ENCODE measurements at places on chromosomes 1 and 21.

- DNase-seq: peak; percentile 42
Observed at GRCh38 chr1:153534226-153534924, 1.4 kb downstream of the S100A6 start.

- no peak for DNase-seq
Observed at GRCh38 chr1:20348326-20348915, 57.7 kb downstream of the VWA5B1 start.

- DNase-seq: no peak
Observed at GRCh38 chr1:204362984-204363334, 3.2 kb upstream of the PLEKHA6 start.

DNA sequence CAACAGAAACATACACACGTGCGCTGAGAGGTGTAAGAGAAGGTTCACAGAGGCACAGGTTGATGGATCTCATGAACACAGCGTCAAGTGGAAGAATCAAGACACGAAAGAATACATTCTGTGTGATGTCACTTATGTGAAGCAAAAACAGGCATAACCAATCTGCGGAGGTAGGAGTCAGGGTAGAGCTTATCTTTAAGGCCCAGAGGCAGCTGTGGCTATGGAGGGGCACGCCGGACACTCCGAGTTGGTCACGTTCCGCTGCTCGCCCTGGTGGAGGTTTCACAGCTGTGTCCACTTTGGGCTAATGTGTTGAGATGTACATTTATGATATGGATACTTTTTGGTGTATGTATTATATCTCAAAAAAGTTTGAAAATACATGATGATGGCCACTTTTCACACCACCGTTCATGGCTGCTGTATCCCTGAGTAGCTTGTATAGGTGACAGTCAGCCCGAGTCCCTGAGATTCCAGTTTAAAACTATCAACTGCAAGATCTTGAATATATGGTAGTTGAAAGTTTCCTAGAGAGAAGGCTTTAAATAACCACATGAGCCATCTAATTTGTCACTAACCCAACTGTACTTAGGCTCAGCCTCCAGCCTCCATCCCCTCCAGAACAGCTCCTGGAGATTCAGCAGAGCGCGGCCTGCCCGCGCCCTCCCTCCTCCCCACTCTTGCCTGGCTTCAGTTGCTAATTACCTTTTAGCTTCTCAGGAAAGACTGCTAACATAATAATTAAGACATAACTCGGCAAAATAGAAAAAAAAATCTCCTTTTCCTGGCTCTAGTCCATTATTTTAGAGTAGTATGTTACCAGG lies 6.7 kb upstream of the ADARB1 start:
- DNase-seq: no peak

DNA sequence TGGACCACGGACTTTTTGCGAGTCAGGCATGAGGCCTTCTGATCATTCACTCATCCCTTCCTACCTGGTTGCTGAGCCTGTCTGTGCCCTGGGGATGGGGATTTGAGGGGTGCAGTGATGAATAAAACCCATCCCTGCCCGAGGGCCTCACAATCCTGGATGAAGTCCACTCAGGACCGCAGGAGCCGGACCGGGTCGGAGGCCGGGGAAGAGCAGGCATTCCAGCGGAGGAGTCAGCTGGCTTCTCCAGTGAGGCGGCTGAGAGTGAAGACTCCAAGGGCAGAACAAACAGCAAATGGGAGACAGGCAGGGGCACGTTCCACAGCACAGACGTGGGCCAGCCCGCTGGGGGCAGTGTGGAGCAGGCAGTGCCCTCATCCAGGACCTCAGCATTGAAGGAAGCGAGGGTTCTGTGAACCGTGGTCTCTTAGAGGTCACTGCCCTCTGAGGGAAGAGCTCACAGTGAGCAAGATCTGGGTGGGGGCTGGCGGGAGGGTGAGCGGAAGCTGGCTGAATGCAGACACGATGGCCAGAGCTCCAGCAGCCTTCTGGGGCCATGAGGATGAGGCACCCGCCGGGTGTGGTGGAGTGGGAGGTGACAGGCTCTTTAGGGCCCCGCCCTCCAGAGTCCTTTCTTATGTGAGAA lies 10.9 kb upstream of the LRRC3 start:
- DNase-seq: no peak

- no peak for DNase-seq
Observed at GRCh38 chr1:1075148-1075935, 1.2 kb upstream of the RNF223 start.

DNA sequence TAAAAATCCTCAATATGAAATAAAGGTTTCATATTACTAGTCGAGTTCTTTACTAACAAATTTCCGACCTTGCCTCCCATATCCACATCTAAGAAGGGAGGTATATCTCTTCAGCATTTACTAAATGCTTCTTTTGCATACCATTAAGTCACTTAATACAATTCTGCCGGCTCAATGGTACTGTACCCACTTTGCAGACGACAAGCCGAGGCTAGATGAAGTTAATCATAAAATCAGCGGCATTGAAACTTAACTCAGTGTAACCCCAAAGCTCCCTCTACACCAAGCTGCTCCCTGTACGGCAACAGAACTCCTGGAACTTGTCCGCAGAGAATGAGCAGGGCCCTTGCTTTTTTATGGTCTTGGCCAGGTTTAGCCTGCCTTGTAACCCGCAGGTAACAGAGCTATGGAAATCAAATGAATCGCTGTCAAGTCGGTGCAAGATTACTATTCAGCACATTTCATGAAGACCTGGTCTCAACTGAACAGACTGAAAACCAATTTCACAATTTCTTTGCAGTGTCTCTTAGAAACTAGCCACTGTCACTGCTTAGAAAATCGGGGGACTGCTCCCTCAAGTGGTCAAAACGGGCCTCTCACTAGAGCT lies 738 bp downstream of the INTS7 start:
- no peak for DNase-seq

GRCh38 chr1:203291201-203292096 lies 13.9 kb upstream of the BTG2 start:
- no peak for DNase-seq

- no peak for DNase-seq
Observed at GRCh38 chr21:28928578-28929420, 63.9 kb downstream of the LTN1 start.

- no peak for DNase-seq
Observed at GRCh38 chr1:183239793-183240525, 53.9 kb downstream of the LAMC2 start.

- DNase-seq: no peak
Observed at GRCh38 chr1:33874636-33875035, 10.8 kb downstream of the HMGB4 start.

DNA sequence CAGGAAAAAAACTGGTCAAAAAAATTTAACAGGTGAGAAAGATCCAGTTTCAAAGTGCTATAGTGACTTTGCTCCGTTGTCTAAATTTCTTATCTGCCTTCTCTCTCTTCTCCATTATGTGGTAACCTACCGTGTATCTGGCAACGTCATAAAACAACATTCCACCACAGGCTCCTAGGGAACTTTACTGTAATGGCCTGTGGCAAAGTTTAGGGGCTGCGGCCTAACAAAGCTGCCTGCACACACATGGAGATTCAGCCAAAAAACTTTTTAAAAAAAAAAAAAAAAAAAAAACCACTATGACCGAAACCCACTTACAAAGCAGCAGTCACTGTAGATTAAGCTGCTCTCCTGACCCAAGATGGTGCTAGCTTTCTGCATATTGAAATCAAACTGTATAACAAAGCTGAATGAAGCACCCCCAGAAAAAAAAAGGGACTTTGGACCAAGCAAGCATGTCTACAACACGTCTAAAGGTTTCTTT lies 202.6 kb downstream of the SLC45A1 start:
- no peak for DNase-seq

- DNase-seq: no peak
Observed at GRCh38 chr1:186568221-186568620, 107.3 kb upstream of the PDC start.

- no peak for DNase-seq
Observed at GRCh38 chr1:145795257-145795881, 28.5 kb downstream of the RNF115 start.

GRCh38 chr1:193264313-193265065 lies 78.1 kb upstream of the B3GALT2 start:
- peak; percentile 84 for DNase-seq

- no peak for DNase-seq
Observed at GRCh38 chr1:10978719-10979118, 33.7 kb upstream of the TARDBP start.

- DNase-seq: no peak
Observed at GRCh38 chr1:247646867-247647266, 32.7 kb downstream of the OR13G1 start.

DNA sequence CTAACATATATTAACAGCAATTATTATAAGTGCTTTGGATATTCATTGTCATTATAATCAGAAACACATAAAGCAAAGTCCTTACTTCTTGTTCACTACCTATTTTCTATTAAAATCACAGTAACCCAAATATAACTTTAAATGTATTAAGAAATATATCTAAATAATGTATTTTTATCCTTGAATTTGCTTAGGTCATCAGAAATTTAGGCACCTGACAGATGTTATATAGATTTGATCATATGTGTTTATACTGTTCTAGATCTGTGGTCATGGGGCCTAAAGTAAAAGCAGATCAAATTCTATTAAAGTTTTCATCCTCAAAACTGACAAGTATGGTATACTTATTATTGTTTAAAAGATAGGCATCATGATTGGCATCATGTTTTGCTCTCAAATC lies 9.2 kb upstream of the OR1C1 start:
- DNase-seq: no peak

DNA sequence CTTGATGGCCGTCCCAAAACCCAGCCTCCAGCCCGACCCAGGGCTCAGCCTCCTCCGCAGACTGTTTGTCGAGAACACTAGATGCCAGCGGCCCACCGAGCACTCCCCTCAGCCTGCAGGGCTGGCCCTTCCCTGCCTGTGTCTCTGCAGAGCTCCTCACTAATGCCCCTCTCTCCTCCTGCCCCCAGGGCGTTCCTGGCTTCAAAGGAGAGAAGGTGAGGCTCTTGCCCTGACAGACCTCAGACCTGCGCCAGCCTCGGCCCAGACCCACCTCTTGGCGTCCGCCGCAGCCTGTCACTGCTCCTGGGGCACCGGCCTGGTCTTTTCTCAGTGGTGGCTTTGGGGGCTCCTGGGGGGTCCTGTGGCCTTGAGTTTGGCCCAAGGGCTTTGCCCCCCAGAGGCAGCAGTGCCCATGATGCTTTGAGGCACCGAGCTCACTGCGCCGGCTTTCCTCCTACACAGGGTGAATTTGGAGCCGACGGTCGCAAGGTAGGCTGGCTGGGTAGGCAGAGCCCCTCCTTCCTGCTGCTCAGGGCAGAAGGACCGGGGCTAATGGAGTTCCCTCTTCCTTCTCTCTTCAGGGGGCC lies 18.4 kb downstream of the COL6A2 start:
- DNase-seq: no peak

GRCh38 chr1:52604063-52604770 lies 2.0 kb downstream of the GPX7 start:
- peak; percentile 13 for DNase-seq

GRCh38 chr1:116724765-116725375 lies 29.4 kb upstream of the CD2 start:
- DNase-seq: peak; percentile 51

DNA sequence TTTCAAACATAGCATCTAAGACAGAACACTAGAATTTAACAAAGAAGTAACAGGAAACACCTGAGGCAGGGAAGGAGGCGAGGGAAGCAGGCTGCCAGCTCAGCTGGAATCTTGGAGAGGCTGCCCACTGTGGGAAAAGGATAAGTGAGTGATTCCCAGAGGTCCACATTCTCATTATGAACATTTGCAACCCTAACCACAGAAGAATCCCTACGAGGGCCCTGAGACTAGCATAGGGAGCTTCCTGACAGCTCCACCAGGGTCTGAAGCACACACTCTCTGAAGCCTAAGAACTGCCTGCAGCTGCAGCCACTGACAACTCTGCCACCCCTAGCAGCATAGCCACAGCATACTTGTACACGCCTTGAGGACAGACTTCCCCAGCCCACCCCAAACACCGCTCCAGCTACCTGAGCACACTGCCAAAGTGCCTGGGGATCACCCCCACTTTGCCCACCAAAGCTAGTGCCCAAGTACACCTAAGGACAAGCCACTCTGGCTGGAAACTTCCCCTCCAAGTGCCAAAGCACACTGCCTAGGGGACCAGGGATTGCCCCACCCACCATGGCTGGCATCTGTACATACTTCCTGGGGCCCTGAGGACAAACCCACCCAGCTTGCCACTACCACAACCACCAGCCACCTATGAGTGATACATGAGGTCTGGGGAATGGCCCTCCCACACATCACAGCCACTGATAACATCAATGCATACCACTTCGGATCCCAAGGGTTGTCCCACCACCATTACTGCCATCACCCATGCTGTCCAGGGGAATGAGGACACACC lies 76.6 kb upstream of the GUCA2A start:
- peak; percentile 41 for DNase-seq

DNA sequence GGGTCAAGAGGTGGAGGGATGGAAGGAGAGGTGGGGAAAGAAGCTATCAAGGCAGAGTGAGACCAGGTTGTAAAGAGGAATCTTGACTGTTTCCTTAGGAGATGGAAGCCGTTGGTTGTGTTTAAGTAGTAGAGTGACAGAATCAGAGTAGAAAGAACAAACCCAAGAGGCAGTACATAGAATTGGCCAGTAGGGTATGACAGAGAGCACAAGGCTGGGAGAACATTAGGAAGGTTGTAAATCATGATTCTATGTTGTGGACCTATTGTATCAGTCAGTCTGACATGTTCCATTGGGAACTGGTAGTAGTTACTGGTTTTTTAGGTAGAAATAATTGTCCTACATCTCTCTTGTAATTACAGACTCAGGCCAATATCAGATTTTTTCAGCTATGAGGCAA lies 486.9 kb upstream of the USP24 start:
- no peak for DNase-seq

DNA sequence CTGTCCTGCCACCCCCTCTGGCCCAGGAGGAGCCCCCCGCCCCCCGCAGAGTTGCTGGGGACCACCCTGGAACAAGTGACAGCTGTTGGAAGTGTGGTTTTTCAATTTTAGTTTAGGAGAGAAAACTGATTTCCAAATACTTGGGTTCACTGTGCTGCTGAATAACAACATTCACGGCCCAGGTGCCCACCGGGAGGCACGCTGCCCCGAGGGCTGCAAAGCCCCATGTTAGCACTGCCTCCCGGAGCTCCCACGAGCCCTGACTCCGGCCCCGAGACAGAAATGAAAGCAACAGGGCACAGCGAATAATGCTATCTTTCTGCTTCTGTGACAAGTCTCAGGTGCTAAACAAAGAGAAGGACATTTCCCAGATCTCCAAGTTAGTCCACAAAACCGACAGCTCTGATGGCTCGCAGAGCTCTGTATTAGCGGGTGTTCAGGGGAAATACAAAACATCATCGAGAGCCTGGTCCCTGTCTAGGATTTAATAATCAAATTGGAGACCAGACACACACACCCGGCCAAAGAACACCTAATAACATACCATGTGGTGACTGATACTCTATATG lies 451.5 kb downstream of the KIF26B start:
- DNase-seq: no peak

DNA sequence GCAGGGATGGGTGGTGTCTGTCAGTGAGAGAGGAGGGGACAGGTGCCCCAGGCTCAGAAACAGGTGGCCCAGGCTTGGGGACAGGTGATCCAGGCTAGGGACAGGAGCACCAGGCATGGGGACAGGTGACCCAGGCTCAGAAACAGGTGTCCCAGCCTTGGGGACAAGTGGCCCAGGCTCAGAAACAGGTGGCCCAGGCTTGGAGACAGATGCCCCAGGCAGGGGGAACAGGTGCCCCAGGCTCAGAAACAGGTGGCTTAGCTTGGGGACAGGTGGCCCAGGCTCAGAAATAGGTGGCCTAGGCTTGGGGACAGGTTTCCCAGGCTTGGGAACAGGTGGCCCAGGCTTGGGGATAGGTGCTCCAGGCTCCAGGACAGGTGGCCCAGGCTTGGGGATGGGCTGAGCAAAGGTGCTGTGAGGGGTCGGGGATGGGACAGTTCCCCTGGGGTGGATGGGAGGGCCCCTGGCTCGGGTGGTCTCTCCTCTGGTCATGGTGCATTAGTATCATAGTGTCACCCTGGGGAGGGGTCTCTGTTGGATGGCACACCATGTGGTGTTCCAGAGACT lies 87.7 kb upstream of the C1orf174 start:
- no peak for DNase-seq
